ENCODE measurements at places on chromosomes 12 and 14. TPM values are rescaled to one million over a fixed set of nuclear protein-coding genes. Genes with fewer than 3 reads are reported as not detected.

Gene GLS2
- 1.5 TPM for total RNA-seq

- DNase-seq, result no peak
Measured at GRCh38 chr12:90449611-90450010, 505.4 kb downstream of the CCER1 start.

DNA sequence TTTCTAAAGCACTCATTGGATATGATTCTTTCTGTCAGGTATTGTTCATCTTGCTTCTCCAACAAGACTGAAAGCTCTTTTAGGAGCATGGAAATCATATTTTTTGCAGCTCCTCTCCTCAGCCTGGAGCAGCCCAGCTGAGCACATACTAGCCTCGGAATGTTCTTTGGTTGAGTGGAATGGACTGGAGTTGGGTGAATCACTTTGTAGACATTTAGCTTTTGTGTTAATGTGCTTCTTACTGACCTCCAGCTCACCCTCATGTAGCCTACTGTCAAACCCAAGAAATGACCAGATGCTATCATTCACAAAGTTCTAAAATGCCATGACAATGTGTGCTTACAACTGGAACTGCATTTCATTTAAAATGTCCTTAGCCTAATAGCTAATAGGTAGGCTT lies 161.1 kb downstream of the NUAK1 start:
- no peak for DNase-seq

- DNase-seq, result no peak
Measured at GRCh38 chr12:116784238-116784612, 46.1 kb downstream of the RNFT2 start.

GRCh38 chr14:90301122-90301521 lies 30.6 kb downstream of the NRDE2 start:
- no peak for DNase-seq

- DNase-seq, result no peak
Measured at GRCh38 chr12:91948504-91948903, 197.1 kb downstream of the BTG1 start.

Gene KRT2
- total RNA-seq, result not detected

- DNase-seq, result no peak
Measured at GRCh38 chr14:76426161-76426696, 50.3 kb downstream of the ESRRB start.

GRCh38 chr12:79569679-79570078 lies 121.1 kb downstream of the PAWR start:
- DNase-seq, result no peak

Gene ADAM21
- total RNA-seq, result 0.24 TPM

DNA sequence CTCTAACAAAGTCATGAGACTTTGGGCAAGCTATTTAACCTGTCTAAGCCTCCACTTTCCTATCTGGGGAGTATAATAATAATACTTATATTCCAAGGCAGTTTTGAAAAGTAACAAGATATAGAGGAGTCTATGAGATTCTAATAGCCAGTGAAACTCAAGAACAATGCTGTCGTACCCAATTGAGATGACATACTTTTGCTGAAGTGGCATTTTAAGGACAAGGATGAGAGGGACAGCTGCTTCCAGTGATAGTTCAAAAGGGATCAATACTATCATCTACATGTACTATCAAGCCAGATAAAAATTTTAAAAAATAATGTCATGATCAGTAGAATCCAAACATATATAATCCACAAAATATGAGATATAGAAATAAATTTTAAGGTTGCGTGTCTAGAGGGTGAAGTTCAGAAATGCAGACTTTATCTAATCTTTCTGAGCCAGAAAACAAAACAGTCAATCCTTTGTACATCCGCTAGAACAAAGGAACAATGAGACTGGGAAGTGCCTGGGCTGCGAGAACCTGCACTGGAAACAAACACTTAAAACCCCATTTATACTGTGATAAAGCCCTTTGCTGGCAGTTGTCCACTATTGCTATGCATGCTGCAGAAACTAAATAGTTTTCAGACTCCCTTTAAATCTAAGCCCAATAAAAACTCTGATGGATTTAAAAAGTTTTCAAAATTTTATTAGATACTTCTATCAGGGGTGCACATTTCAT lies 38.6 kb downstream of the PTPRB start:
- DNase-seq, result no peak

DNA sequence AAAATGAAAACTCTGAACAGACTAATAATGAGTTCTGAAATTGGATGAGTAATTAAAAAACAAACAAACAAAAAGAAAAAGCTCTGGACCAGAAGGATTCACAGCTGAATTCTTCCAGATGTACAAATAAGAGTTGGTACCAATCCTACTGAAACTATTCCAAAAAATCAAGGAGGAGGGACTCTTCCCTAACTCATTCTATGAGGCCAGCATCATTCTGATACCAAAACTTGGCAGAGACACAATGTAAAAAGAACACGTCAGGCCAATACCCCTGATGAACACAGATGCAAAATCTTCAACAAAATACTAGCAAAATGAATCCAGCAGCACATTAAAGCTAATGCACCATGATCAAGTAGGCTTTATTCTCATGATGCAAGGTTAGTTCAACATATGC lies 183.9 kb upstream of the CNOT2 start:
- no peak for DNase-seq

Gene TXNDC16
- 10.7 TPM for total RNA-seq

DNA sequence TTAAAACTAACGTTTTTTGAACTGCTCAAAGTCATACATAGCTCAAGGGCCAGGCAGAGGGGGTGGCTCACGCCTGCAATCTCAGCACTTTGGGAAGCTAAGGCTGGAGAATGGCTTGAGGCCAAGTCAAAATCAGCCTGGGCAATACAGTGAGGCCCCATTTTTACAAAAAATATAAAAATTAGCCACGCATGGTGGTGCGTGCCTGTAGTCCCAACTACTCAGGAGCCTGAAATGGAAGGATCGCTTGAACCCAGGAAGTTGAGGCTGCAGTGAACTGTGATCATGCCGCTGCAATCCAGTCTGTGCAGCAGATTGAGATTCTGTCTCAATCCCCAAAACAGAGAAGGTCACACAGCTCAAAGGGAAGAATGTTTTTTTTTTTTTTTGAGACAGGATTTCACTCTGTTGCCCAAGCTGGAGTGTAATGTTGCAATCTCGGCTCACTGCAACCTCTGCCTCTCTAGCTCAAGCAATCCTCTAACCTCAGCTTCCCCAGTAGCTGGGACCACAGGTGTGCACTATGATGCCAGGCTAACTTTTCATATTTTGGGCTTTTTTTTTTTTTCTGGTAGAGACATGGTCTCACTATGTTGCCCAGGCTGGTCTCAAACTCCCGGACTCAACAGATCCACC lies 2.9 kb downstream of the RBM23 start:
- DNase-seq, result no peak

DNA sequence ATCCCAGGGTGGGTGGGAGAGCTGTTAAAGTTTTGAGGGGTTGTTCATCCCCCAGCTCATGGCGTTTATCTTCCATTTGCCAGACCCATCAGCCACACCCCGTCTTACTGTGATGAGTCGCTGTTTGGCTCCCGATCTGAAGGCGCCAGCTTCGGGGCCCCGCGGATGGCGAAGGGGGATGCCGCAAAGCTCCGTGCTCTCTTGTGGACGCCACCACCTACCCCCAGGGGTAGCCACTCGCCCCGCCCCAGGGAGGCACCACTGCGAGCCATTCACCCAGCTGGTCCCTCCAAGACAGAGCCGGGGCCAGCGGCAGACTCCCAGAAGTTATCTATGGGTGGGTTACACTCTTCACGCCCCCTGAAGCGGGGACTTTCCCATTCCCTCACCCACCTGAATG lies 5.7 kb downstream of the RITA1 start:
- DNase-seq, result no peak

GRCh38 chr14:58362798-58363412 lies 32.8 kb upstream of the TOMM20L start:
- DNase-seq, result no peak

Gene GNB3
- 8.2 TPM for total RNA-seq
